ENCODE measurements at places on chromosomes 11 and 22.

DNA sequence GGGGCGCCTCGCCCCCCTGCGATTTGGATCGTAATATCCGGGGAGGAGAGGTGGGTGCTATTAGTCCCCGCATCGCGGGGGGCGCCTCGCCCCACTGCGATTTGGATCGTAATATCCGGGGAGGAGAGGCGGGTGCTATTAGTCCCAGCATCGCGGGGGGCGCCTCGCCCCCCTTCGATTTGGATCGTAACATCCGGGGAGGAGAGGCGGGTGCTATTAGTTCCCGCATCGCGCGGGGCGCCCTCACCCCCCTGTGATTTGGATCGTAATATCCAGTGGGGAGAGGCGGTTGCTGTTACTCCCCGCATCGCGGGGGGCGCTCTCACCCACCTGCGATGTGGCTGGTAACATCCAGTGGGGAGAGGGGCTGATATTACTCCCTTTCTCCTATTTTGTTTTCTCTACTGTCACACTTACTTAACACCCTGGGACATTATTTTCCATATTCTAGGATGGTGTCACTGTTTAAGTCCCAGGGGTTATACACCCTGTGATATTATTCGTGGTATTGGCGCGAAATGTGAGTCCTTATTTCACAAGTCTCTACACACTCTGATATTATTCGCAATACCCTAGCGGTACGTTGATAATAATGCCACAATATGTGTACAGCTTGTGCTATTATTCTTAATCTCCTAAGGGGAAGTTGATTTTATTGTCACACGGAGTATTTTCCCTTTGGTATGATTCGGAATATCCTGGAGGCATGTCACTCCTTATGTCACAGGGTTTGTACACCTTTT is 57.8 kb upstream of the ALDH3B2 start:
- DNase-seq = no peak
- H3K4me1 ChIP-seq = peaks cover 6% of the 10 kb centered on the region
- H3K4me3 ChIP-seq = no peak overlapping the region
- H3K27ac ChIP-seq = no peak overlapping the region
- H3K36me3 ChIP-seq = no peaks in the 10 kb centered on the region
- H3K27me3 ChIP-seq = no peaks in the 10 kb centered on the region

DNA sequence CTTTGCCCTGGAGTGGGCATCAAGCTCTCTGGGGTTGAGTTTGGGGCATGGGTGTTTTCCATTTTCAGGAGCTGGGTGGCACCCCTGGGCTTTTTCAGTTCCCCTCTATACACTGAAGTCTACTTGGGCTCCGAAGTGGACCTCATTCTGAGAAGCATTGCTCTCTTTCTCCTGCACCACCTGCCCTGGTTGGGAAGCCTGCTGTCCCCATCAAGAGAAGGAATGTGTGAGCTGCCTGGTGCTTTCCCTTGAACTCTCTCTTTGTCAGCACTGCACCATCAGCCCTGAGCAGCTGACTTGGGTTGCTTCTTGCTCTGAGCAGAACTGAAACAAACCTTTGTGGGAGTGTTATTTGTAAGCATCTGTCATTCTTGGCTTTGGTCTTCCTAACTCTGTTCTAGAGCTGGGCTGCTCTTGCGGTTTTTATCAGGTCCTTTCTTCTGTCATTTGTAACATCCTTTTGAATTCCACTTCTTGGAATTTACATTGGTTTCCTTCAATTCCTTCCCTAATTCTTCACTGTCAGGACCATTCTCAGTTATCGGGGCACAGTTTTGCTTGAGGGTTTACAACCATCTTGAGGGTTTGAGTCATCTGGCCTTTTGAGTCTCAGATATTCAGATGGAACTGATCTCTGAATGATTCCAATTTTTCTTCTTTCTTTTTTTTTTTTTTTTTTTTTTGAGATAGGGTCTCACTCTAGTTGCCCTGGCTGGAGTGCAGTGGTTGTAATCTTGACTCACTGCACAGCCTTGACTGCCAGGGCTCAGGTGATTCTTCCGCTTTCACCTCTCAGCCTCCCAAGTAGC is 20.5 kb downstream of the UBE2L3 start:
- no peak for DNase-seq
- peaks cover 56% of the 10 kb centered on the region for H3K4me1 ChIP-seq
- H3K36me3 ChIP-seq = no peaks in the 10 kb centered on the region
- no peak overlapping the region for H3K4me3 ChIP-seq

- no peak overlapping the region for H3K4me3 ChIP-seq
- H3K27me3 ChIP-seq = no peaks in the 10 kb centered on the region
- no peak overlapping the region for H3K27ac ChIP-seq
- DNase-seq = no peak
- no peaks in the 10 kb centered on the region for H3K36me3 ChIP-seq
Measured at GRCh38 chr11:63906585-63906984, 10.4 kb downstream of the RCOR2 start.

DNA sequence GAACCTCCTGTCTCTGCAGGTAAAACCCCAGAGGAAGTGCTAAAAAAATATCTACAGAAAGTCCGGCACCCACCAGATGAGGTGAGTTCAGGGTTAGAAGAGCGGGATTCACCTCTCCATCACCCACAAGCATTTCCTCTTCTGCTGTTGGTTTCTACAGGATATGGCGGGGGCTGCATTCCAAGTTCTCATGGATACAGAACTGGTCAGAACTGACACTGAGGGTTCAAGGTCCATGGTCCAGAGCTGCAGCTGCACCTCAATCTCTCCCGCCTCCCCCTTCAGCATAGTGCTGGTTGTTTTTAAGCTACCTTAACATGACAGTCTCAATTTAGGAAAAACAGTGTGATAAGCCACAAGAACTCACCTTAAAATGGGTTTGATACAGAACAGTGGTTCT is 19.2 kb downstream of the DTX4 start:
- DNase-seq = no peak
- H3K36me3 ChIP-seq = no peaks in the 10 kb centered on the region
- no peak overlapping the region for H3K4me3 ChIP-seq
- no peaks in the 10 kb centered on the region for H3K27me3 ChIP-seq
- peaks cover 21% of the 10 kb centered on the region for H3K4me1 ChIP-seq

DNA sequence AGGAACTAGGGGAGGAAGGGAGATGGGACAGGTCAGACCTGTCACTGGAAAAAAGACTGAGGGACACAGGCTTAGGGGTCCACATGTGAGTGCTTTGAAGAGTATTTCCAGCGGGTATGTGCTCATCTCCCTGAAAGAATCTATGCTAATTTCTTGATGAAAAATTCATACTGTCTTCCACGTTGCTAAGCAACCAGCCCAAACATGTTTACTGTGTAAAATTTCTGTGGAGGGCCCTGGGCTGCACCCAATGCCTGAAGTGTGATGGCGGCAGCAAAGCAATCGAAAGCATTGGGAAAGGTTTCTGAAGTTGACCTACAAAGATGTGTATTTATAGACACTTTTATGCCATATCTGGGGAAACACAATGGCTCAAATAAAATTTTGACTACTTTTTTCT is 7.4 kb downstream of the SYT13 start:
- DNase-seq = no peak
- H3K36me3 ChIP-seq = no peaks in the 10 kb centered on the region
- H3K4me3 ChIP-seq = no peak overlapping the region
- no peaks in the 10 kb centered on the region for H3K27me3 ChIP-seq

DNA sequence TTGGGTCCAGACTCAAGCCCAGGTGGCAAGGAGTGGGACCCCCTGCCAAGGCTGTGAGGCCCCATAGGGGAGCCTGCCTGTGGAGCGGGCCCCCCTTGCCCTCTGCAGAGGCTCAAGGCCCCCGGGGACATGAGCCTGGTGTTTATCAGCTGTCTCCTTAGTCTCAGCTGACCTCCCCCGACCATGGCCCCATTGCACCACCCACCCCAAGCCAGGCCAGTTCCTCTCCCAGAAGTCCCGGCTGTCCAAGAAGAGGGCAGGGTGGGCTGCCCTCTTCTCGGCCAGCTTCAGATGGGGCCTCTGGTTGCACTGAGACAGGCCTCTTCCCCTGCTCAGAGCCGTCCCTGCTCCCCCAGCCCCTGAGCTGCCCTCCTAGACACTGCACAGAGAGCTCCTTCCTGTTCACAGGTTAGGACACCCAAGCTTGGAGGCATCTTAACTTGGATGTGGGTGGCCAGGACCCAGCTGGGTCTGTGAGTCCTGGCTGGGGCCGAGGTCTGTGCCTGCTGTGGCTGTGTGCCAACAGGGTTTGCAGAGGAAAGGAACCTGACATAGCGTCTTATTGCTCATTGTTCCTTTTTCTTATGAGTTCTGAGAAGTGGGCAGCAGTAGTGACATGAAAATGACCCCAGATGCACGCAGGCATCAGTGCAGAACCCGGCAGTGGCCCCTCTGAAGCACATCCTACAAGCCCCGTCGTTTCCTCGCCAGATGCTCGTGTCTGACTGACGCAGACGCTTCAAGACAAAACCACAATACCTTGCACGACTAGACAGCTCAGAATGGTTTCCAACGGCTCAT is 5.4 kb downstream of the TRABD start:
- peak overlapping the region; percentile 43 for H3K4me3 ChIP-seq
- DNase-seq = no peak
- no peaks in the 10 kb centered on the region for H3K27me3 ChIP-seq
- peak overlapping the region; percentile 89 for H3K27ac ChIP-seq

GRCh38 chr11:130520271-130520671 is 71.8 kb downstream of the ADAMTS15 start:
- peak overlapping the region; percentile 60 for H3K27ac ChIP-seq
- H3K36me3 ChIP-seq = no peaks in the 10 kb centered on the region
- no peaks in the 10 kb centered on the region for H3K27me3 ChIP-seq
- peaks cover 25% of the 10 kb centered on the region for H3K4me1 ChIP-seq
- H3K4me3 ChIP-seq = no peak overlapping the region
- no peak for DNase-seq

DNA sequence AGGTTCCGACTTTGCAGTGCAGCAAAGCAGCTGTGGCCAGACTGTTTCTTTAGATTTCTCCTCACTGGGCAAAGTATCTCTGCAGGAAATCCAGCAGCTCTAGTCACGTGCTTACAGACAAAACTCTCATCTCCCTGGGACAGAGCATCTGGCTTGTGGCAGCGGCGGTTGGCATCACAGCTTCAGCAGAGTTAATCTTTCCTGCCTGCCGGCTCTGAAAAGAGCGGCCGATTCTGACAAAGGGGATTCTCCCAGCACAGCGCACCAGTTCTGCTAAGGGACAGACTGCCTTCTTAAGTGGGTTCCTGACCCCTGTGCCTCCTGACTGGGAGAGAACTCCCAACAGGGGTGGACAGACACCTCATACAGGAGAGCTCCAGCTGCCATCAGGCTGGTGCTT is 1357.3 kb upstream of the TENM4 start:
- H3K4me1 ChIP-seq = no peaks in the 10 kb centered on the region
- no peak overlapping the region for H3K27ac ChIP-seq
- no peaks in the 10 kb centered on the region for H3K36me3 ChIP-seq
- H3K27me3 ChIP-seq = no peaks in the 10 kb centered on the region
- H3K4me3 ChIP-seq = no peak overlapping the region

- DNase-seq = no peak
- peaks cover 37% of the 10 kb centered on the region for H3K36me3 ChIP-seq
- H3K4me3 ChIP-seq = no peak overlapping the region
- H3K27ac ChIP-seq = no peak overlapping the region
- no peaks in the 10 kb centered on the region for H3K4me1 ChIP-seq
- H3K27me3 ChIP-seq = no peaks in the 10 kb centered on the region
Measured at GRCh38 chr22:17818180-17818579, 43.9 kb upstream of the BID start.

DNA sequence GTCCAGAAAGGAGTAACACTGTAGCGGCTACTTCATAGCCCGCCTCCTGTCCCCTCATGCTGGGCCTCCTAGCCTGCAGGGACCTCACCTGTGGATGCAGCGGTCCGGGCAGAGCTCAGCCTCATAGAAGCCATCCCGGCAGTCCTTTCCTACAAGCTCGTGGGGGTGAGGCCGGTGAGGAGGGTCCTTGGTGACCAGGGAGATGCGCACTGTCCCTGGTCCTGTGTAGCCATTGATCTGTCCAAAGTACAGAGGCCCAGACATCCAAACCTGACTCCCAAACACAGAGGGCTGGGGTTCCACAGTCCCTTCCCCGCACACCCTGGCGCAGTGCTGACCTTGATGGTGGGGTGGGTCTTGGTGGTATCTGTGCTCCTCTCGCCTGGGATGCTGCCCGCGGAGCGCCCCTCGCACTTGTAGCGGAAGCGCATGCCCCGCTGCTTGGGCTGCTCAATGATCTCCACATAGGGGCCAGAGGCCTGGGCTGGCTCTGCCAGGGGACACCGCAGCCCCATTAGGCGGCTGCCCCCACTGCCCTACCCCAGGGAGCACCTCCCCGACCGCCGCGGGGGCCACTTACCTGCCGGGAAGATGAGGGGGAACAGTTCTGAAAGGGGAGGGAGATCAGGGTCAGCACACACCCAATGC is 993 bp downstream of the RELA start:
- H3K4me3 ChIP-seq = peak overlapping the region; percentile 88
- peaks cover 24% of the 10 kb centered on the region for H3K4me1 ChIP-seq
- no peaks in the 10 kb centered on the region for H3K36me3 ChIP-seq
- no peaks in the 10 kb centered on the region for H3K27me3 ChIP-seq
- H3K27ac ChIP-seq = peak overlapping the region; percentile 96
- no peak for DNase-seq

DNA sequence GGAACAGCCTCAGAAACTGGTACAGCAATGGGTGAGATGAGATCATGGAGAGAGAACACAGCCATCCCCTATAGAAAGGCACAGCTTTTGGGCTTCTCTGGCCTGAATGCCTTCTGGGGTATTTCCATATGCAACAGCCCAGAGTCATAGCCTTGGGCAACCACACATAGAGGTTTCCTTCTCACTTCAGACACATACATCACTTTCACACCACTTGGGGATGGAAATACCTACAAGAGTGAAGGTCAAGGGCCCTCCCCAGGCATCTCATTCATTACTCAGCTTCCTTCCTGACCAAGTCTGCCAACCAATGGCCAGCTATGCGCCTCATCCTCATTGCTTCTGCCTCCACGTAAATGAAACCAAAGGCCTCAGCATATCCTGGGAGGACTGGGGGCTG is 17.7 kb upstream of the OLFML1 start:
- H3K4me3 ChIP-seq = no peak overlapping the region
- H3K27me3 ChIP-seq = no peaks in the 10 kb centered on the region
- H3K36me3 ChIP-seq = no peaks in the 10 kb centered on the region
- no peak for DNase-seq

GRCh38 chr11:76680518-76681425 is 10.2 kb upstream of the LRRC32 start:
- no peaks in the 10 kb centered on the region for H3K4me1 ChIP-seq
- H3K36me3 ChIP-seq = no peaks in the 10 kb centered on the region
- no peak for DNase-seq
- no peak overlapping the region for H3K4me3 ChIP-seq
- no peaks in the 10 kb centered on the region for H3K27me3 ChIP-seq

DNA sequence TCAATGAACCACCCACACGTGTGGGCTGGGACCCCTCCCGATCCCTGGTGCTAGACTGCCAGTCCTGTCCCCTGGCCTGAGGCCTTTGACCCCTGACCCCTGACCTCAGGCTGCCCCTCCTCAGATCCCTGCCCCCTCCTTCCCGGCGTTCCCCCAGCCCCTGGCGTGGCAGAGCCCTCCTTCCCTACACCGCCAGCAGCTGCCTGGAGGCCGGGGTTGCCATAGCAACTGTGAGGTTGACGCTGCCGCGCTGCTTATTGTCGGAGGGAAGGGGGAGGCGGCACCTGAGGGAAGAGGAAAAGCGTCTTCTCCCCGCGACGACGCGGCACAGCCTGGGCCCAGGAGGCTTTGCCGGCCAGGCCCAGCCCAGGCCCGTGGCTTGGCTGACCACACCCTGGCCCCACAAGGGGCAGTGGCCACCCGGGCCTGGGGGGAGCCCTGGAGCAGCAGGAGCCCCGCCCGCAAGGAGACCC is 32.6 kb downstream of the SHANK3 start:
- no peak overlapping the region for H3K4me3 ChIP-seq
- H3K27me3 ChIP-seq = no peaks in the 10 kb centered on the region
- no peak overlapping the region for H3K27ac ChIP-seq

GRCh38 chr11:38009932-38010331 is 1411.9 kb upstream of the RAG2 start:
- no peaks in the 10 kb centered on the region for H3K36me3 ChIP-seq
- no peak overlapping the region for H3K27ac ChIP-seq
- H3K27me3 ChIP-seq = no peaks in the 10 kb centered on the region
